ENCODE measurements at places on chromosomes 6 and 20.

- no peak for DNase-seq
Observed at GRCh38 chr20:34546751-34547181, 11.8 kb upstream of the MAP1LC3A start.

- DNase-seq, result no peak
Observed at GRCh38 chr6:42136508-42137193, 5.8 kb downstream of the C6orf132 start.

- DNase-seq, result no peak
Observed at GRCh38 chr20:41009946-41010345, 18.7 kb upstream of the TOP1 start.

DNA sequence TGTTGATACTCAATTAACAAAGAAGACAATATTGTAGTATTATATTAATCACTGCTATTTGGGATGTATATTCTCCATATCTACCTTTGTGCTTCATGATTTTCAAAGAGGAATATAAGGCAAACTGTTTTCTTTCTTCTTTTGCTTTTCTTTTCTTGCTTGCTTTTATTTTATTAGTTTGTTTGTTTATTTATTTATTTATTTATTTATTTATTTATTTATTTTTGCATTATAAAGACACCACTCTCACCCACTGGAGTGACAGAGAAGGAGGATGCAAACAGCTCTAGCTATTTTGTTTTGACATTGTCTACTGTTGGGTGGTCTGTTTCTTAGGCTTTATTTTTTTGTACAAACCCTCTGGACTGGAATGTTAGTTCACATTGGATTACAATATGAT lies 1352.7 kb downstream of the HACE1 start:
- DNase-seq, result no peak

DNA sequence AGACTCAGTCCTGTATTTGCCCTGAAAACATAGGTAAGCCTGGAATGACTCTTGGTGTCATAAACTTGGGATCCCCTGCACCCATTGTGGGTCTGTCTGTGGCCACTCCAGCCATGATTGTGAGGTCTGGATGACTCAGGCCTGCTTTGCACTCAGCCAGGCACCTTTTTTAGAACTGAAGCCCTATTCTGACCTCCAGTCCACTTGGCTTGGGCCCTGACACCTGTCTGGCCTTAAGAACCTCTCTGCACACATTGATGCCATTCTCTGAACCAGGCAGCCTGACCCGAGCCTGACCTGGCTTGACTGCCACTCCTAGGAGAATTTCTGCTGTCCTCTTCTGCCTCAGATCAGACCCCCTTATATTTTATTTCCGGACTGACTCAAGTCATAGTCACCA lies 383.7 kb downstream of the MAFB start:
- no peak for DNase-seq

DNA sequence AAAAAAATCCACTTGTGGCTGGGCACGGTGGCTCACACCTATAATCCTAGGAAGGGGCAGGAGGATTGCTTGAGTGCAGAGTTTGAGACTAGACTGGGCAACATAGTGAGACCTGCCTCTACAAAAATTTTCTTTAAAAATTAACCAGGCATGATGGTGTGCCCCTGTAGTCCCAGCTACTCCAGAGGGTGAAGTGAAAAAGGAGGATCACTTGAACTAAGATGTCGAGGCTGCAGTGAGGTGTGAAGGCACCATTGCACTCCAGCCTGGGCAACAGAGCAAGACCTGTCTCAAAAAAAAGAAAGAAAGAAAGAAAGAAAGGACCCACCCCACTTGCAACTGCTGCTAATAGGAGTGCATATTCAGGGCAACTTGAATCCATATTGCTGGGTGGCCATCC lies 13.7 kb upstream of the SNX3 start:
- no peak for DNase-seq

GRCh38 chr20:1302685-1303541 lies 26.0 kb downstream of the SDCBP2 start:
- DNase-seq, result no peak

DNA sequence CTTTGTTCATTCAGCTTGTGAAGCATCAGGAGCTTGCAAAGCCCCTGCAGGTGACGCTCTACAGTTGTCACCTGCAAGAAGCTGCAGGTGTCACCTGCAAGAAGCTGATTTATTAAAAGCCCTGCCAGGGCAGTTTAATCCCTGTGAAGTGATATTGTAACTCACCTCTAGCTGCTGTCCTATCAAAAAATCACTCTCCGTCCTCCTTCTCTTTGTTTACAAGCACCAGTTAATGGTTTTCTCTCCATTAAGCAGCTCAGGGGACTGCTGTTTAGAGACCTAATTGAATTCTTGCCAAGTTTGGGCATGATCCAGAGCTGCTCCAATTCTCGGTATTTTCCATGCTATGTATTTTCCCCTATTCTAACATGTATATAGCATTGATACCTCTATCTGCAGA lies 345.9 kb downstream of the ARHGAP18 start:
- DNase-seq, result no peak

- DNase-seq, result no peak
Observed at GRCh38 chr6:139748353-139749146, 374.1 kb upstream of the CITED2 start.

DNA sequence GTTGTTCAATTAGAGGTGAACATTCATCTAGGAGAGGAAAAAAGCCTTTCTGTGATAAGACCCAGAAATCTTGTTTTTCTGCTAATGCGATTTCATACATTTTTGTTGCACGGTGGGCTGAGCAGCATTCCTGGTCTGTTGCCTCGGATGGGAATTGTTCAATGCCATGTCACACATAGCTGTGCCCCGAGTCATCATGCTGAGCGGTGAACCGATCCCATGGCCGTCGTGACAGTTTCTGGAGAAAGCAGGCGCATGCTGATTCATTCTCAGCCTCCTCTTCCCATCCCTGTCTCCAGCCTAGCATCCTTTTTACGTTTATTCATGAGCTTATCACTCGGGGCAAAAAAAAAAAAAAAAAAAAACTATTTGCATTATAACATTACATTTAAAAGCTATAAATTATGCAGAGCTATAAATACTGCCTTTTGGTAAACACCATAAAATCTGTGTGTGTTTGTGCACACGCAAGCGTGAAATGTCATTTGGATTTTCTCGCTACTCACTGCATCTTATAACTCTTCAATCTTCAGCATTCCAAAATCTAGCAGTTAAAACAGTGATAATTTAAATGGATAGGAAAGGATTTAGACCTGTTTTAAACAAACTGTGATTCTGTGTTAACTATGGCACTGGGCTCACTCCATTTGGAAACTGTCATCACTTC lies 58.9 kb upstream of the IFNGR1 start:
- no peak for DNase-seq

DNA sequence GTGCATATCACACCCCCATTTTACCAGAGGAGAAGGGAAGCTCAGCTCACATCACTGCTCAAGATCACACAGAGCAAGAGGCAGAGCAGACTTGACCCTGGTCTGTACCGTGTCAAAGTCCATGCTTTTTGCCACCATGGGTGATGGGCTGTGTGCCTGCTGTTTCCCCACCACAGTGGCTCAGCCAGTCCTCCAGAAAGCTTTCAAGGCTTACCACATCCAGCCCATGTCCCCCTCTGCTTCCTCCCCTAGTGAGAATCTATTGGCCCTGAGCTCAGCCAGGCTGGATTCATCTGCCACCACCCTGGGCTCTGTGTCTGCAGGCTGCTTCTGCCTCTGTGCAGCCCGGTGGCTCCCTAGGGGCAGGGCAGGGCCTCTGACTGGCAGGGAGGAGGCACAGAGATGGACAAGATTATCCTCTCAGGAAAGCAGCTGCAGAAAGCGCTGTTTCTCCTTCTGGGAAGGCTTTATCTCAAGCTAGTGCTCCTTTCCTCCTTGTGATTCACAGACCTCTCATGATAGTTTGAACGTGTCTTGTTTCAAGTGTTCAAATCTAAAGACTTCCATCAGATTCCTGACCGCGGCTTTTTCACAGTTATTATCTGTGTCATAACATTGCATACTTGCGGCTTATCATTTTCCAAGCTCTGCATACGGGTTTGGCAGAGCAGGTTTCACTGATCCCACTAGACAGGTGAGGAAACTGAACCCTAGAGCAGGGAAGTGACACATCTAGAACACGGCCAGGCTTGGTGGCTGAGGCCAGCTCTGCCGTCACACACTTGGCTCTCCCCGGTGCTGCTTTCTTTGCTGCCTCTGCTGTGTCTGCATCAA lies 37.4 kb downstream of the VEGFA start:
- DNase-seq, result no peak
